ENCODE measurements at places on chromosomes 4 and X.
A peak's percentile ranks its signal among the peaks of the same experiment; 100 is the strongest.

GRCh38 chrX:136662104-136662503 lies 14.1 kb downstream of the CD40LG start:
- no peak for DNase-seq

- no peak for DNase-seq
Observed at GRCh38 chrX:39874202-39874816, 223.4 kb downstream of the BCOR start.

DNA sequence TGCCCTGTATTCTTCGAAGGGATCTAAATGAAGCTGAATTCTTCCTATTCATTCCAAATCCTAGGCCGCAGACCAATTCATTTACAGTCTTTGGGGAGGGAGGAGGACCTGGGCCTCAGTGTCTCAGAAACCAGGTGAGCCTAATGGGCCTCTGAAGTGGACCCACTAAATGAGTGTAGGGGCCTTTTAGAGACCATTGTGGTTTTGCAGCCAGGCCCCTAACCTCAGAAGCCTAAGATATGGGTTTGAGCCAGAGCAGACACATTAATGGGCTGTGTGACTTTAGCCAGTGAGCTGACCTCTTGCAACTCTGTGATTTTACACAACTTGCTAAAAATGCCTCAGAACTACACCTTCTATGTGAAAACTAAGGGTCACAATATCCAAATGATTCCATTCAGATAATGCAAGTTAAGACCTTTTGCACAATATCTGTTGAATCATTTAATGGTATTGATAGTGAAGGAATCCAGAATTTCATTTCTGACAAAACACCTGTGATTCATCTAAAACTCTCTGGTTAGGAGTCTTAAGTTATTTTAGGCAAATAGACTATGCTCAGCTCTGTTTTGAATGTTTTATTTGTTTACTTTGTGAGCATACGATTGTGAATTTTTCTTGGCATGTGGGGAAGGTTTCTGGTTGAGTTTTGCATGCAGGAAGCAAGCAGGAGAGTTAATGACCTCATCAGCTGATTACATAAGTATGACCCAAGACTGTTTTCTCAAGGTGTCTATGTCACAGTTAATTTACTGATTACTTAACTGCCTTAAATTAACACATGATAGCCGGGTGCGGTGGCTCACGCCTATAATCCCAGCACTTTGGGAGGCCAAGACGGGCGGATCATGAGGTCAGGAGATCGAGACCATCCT lies 75.0 kb downstream of the EVC start:
- no peak for DNase-seq

DNA sequence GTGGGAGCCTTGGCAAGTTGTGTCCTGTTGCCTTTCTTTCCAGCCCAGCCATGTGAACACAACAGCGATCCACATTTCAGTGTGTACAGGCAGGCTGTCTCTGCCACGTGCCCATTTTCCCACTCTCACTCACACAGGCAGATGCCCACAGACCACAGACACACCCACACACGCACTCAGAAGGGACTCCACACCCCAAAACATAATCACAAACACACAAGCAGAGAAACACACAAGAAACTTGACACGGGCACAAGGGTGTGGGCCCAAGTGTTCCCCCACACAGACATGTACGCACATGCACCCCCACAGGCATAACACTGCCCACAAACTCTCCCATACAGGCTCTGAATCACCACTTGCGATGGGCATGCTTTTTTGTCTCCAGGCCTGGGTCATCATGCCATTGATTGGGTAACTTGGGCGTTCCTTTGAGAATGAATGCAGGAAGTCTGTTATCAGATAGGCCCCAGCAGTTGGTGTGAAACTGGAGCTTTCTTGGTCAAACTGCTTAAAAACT lies 84.3 kb downstream of the NBDY start:
- no peak for DNase-seq

DNA sequence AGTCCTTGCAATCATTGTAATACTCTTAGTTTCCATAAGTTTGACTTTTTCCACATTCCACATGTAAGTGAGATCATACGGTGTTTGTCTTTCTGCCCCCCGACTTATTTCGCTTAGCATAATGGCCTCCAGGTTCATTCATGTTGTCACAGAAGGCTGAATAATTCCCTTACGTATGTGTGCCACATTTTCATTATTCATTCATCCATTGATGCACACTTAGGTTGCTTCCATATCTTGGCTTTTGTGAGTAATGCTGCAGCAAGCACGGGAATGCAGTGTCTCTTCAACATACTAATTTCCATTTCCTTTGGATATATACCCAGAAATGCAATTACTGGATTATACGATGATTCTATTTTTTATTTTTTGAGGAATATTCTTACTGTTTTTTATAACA lies 22.0 kb upstream of the VEGFC start:
- DNase-seq, result no peak

- DNase-seq, result peak; percentile 26
Observed at GRCh38 chr4:118823471-118823870, 12.5 kb downstream of the SEC24D start.

DNA sequence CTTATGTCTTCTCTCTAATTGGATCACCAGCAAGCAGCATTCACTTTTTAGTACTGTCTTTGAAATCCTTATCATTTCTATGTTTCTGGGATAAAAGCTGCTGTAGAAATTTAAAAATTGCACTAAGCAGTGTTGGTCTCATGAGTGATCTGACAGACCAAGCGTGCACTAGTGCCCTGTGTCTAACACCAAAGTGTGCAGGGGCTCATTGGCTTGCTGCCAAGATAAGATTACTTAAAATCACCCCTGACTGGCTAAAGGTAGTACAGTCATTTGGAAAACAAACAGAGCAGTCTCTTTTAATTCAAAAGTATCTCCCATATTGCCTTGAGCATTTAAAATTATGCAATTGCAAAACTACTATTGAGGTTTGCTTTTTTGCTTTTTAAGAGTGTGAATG lies 304.6 kb downstream of the ARAP2 start:
- no peak for DNase-seq

GRCh38 chr4:173167758-173168395 lies 734 bp upstream of the GALNT7 start:
- DNase-seq, result no peak

DNA sequence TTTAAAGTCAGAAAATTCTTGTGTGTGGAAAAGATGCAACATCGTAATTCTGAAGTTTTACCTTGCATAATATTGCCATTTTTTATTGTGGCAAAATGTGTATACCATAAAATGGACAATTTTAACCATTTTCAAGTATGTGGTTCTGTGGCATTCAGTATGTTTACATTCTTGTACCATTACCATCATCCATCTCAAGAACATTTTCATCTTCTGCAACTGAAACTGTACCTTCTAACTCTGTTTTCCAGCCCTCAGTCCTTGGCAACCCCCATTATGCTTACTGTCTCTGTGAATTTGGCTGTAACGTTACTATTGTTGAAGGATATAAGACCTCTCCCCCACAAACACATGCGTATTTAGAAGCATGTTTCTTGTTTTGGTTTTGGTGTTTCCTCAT lies 123.2 kb downstream of the BMPR1B start:
- no peak for DNase-seq

GRCh38 chrX:112839856-112840255 lies 775 bp downstream of the AMOT start:
- no peak for DNase-seq

- peak; percentile 7 for DNase-seq
Observed at GRCh38 chrX:129145840-129146272, 377.4 kb downstream of the SMARCA1 start.

- DNase-seq, result no peak
Observed at GRCh38 chrX:111264385-111264784, 5.9 kb downstream of the CAPN6 start.

GRCh38 chrX:103310555-103311398 lies at the start of gene BEX2:
BEX2 (minus strand) TSS chrX:103310990; CDS start chrX:103309976, 1,014 bp downstream.
- DNase-seq, result peak; percentile 58

GRCh38 chr4:91935217-91935616 lies 368.5 kb upstream of the GRID2 start:
- no peak for DNase-seq

DNA sequence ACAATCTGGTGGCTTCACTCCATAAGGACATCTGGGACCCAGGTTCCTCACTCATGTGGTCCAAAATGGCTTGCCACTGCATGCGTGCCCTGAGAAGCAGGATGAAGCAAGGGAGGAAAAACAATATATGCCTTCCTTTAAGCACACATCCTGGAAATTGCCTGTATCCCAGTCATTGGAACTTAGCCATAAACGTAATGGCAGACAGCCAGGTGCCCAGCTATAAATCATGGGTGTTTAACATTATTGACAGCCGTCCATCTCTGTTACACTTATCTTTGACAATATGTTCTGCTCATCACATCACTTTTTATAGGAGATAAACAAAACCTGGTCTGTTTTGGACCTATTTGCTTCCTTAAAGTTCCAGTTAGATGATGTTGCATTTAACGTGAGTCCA lies 181.0 kb downstream of the AASDH start:
- DNase-seq, result no peak

DNA sequence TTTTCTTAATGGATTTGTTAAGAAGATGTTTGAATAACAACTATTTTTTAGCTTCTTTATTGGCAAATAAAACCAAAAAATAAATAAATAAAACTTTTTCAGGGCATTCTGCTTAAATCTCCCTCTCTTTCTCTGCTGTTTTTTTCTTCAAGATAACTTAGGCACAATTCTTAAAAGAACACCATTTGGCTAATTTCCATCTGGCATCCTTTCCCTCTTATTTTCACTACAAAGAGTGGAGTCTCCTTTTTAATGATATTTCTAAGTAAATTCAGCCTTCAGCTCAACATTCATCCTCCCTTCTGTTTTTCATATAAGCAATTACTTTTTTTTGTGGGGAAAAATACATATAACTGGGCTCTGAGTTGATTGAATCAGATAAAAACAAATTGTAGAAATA lies 88.1 kb downstream of the PCDH7 start:
- DNase-seq, result no peak

DNA sequence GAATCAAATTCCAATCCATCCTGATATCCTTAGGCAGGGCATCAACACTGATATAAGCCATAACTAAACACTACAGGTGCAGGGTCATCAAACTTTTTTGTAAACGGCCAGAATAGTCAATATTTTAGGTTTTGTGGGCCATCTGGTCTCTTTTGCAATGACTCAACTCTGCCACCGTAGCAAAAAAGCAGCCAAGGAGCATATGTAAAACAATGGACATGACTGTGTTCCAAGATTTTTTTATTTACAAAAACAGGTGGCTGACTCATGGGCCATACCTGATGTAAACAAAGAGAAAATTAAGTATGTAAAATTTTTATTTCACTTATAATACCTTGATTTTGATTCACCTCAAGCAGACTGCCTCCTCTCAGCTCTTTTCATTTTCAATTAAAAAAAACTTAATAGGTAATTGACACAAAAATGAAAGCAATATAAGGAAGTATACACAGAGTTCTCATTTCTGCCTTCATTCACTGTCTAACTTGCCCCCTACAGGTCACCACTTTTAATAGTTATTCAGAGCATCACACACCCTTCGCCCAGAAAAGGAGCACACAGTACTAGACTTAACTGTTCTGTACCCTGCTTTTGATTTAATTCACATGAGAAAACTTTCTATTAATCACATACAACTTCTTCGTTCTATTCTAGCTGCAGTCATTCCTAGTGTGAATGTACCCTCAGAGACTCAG lies 35.3 kb upstream of the GPM6B start:
- no peak for DNase-seq

DNA sequence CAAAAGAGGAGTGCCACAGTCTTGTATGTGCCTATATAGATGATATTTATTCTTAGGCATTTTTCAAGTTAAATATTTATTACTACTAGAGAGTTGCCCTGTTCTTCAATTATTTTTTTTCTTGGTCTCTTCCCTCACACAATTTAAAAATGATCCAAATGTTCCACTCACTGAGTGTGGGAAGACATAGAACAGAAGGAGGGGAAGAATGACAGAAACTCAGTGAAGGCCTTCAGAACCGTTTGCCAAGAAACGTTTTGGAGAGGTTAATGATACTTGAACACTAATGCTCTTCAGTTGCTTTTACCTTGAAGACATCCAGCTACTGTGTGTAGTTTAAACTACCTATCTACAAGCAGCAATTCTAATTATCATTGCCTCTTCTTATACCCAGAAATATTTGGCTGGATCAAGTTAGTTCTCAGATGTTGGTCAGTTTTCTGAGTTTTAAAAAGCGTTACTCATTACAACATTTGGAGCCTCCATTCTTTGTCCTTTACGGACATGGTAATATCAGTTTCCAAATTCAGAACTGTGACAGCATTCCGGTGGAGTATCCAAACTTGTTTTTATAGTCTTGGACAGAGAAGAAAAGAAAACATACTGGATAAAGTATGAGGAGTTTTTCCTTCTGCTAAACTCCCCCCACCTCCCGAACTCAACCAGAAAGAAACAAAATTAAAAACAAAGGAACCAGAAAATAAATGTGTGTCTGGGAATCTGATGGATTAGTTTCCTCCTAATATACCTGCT lies 389.7 kb downstream of the SPRY1 start:
- no peak for DNase-seq

DNA sequence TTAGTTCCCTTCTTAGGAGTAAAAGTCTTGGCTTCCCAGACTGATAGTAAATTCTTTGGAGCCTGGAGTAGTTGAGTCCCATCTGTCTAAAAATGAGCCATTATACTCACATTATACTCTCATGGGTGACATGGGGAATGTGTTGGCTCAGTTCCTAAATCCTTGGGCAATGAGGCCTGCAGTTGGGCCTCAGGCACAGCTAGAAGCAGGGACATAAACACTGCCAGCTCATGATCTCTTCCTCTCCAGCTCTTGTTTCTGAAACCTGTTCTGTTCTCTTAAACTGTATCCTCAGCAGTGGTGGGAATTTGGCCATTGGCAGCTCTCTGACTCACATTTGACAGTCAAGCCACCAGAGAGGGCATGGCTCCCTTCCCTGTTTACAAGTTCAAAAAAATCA lies 212.5 kb downstream of the SPATA18 start:
- DNase-seq, result peak; percentile 39

- no peak for DNase-seq
Observed at GRCh38 chr4:96598465-96598864, 758.6 kb downstream of the PDHA2 start.

DNA sequence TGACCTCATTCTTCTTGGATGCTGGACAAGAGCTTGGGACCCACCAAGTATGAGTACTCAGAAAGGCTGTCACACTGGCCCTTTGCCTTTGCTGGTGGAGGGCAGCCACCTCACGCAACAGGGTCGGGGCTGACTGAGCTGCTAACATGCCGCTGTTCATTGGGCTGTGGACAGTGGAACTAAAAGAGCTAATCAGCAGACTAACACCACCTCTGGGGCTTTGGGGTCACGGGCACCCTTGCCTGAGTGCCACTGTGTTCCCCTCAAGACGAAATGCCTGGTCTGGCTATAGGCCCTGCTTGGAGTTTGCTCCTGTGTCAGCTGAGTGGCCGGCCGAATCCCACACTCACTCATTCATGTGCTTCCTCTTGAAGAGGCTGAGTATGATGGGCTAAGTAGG lies 559.6 kb downstream of the SPRY1 start:
- DNase-seq, result no peak

DNA sequence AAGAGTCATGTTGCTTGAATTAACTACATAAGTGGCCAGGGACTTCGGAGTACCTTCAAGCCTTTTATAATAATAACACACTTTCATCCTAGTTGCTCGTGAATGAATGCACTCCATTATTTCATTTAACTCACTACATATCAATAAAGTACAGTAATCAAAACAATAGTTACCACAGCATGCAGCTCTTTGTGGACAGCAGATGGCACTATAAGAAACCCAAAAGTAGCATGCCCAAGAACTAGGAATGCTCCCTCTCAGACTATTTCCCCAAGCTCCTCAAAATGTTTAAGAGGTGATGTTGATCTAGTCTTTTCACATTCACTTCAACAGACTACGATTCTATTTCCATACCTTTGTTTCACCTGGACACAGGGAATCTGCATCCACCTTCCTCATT lies 500.8 kb upstream of the DIAPH2 start:
- DNase-seq, result peak; percentile 6

All from NCI-H1694 (cell line).